Astrocyte (in vitro differentiated cells and primary cell): ENCODE measurements at places on chromosomes 3 and 15. TPM values are rescaled to one million over a fixed set of nuclear protein-coding genes. Genes with fewer than 3 reads are reported as not detected.
A peak's percentile ranks its signal among the peaks of the same experiment; 100 is the strongest.

SLC2A2 gene
- not detected in 2 replicates for total RNA-seq

INSYN1 gene
- 5.2 and 9.1 TPM in 2 replicates for total RNA-seq

PRTG gene
- total RNA-seq, result 13.6 and 39.4 TPM in 2 replicates

AMIGO3 gene
- total RNA-seq, result 0.16 TPM in 1 of 2 replicates, not detected in the other

TCF12 gene
- 106 and 112 TPM in 2 replicates for total RNA-seq

NGLY1 gene
- total RNA-seq, result 23.9 and 28.0 TPM in 2 replicates

DLEC1 gene
- 0.19 and 0.54 TPM in 2 replicates for total RNA-seq

SPTSSB gene
- total RNA-seq, result 0.50 TPM in 1 of 2 replicates, not detected in the other

AMT gene
- total RNA-seq, result 4.0 and 5.2 TPM in 2 replicates

ALDH1A2 gene
- 0.98 and 1.7 TPM in 2 replicates for total RNA-seq

ACTRT3 gene
- 3.3 and 3.7 TPM in 2 replicates for total RNA-seq

CACNA1D gene
- total RNA-seq, result 0.41 and 0.55 TPM in 2 replicates

BOC gene
- total RNA-seq, result 20.2 TPM in 2 replicates

CLEC3B gene
- total RNA-seq, result 0.32 TPM in 1 of 2 replicates, not detected in the other

EPB42 gene
- total RNA-seq, result not detected in 2 replicates

ROPN1 gene
- total RNA-seq, result not detected in 2 replicates

SLC22A14 gene
- 0.45 and 0.84 TPM in 2 replicates for total RNA-seq

DNA sequence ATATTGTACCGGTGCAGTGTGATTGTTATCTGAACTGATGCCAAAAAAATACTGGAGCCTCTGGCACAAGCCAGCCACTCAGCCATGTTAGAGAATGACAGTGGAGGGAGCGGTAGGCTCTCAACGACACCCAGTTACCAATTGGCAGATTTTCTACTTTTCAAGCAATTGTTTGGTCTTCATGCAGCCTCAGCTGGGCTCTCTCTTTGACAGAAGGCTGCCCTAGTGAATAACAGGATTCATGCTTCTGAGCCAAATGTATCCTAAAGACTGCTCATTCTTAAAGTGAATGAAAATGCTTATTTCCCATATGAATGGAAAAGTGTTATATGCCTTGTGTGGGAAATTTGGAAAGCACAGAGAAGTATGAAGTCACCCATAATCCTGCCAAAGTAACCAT is 261.2 kb upstream of the TRIM42 start:
- no peak for DNase-seq

DNA sequence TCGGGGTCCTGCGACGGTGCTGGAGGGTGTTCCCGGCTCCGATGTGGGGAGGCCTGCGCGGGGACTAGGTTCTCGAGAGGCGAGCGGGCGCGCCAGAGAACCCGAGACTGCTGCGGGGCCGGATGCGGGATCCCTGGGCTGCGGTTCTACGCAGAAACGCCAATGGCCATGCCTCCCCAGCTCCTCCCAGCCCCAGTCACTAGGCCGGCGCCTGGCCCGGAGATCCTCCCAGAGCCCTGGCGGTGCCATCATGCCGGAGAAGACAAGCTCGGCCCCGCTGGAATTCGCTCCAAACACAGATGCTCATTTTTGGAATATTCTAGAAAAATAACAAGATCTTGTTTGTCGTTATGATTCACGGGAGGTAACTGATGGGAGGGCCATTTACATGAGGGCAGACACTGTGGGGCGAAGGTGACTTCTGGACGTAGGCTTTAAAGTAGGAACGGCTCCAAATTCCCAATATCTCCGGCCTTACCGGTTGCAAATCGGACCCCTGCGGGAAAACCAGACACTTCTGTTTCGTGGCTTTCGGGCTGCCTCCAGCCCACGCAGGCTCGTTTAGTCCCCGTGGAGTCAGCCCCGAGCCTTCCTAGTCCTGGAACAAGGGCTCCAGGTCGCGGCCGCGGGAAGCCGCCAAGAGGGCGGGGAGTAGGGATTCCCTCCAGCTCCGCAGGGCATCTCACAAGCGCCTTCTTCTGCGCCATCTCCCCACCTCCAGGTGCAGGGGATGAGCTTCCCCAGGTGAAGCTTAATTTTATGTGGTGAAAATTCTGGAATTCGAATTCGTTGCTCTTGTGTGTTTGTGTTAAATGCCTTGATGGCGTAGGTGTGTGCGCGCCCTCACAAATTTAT is 74.8 kb upstream of the POLG start:
- no peak for DNase-seq

DNA sequence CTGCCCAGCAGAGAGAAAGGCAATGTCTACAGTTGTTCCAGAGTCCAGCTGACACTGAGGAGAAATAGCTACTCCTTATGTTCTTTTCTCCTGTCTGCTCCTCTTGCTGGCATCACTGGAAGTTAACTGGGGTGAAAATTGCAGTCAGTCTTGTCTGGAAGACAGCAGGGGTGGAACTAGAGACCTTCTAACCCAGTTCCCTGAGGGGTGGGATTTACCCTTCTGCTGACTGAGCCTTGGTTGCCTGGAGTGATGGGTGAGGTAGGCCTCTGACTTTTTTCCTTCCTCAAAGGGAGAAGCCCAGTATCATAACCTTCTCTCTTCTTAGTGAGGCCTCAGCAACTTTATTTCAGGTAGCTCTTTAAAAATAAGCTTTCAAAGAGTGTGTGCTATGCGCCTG is 16.2 kb downstream of the ZNF609 start:
- DNase-seq, result no peak

DNA sequence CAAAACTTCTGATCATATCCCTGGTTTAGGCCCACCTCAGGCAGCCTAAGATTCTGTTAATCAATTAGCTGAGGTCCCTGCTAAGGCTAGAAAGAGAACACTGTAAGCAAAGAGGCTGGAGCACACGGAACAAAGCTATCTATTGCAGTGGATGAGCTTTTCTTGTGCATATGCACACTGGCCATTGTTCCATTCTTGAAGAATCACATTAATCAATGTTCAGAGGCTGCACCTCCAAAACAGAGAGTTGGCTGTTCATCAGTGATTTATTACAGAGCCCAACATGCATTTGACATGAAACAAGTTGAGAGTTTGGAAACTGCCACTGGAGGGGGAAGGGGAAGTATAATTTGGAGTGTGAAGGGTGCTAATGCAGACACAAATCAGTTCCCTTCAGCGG is 873.0 kb downstream of the ROBO1 start:
- no peak for DNase-seq

DNA sequence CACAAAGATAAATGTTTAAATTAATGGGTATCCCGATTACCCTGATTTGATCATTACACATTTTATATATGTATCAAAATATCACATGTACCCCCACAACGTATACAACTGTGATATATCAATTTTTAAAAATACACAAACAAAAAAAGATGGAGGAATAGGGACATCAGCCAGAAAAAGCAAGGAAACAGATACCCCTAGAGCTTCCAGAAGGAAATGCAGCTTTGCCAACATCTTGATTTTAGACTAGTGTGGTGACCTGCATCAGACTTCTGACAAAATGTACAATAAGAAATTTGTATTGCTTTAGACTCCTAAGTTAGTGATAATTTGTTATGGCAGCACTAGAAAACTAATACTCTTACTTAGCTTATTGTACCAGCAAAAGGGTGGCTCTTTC is 483.8 kb downstream of the TUSC7 start:
- DNase-seq, result no peak

GRCh38 chr3:178558637-178559036 is 22.4 kb downstream of the KCNMB2 start:
- DNase-seq, result no peak

GRCh38 chr3:70985572-70985971 is 598.0 kb downstream of the FOXP1 start:
- no peak for DNase-seq

GRCh38 chr15:90205886-90206285 is 4.8 kb downstream of the SEMA4B start:
- DNase-seq, result no peak

DNA sequence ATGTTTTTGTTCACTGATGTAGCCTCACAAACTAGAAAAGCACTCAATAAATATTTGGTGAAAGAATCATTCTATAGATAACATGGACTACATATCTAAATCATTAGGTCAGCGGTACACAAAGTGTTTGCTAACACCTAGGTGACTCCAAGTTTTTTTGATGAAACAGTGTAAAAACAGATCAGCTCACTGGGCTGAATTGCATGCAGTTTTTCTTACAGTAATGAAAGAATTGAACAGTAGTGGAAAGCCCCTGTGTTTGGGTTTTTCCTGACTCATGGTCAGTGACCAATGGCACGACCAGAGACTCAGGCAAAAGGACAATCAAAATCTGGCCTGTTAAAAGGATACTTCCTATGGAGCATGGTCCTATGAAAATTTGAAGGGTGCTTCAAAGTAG is 384.3 kb upstream of the EPHA6 start:
- no peak for DNase-seq

GRCh38 chr3:155766206-155766605 is 21.3 kb upstream of the PLCH1 start:
- peak; percentile 27 for DNase-seq

GRCh38 chr15:73992594-73992898 is 451 bp upstream of the STOML1 start:
- DNase-seq, result no peak

- no peak for DNase-seq
These were observed 26.2 kb upstream of the FHIT start for GRCh38 chr3:61277411-61277810.

DNA sequence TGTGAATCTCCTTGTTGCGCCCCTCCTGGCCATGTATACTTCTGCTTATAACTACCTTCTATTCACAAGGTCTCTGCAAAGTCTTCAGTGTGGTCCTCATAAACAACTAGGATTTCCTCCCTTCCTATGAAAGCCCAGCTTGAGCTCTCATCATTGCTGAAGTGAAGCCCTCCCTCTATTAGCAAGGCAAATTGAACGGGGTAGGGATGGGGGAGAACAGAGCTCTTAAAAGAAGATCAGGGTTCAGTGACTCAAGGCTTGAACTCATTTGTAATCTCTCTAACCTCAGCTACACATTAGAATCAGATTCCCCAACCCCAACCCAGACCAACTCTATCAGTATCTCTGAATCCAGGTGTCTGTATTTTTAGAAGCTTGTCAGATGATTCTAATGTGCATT is 88.3 kb upstream of the ST8SIA2 start:
- DNase-seq, result no peak

DNA sequence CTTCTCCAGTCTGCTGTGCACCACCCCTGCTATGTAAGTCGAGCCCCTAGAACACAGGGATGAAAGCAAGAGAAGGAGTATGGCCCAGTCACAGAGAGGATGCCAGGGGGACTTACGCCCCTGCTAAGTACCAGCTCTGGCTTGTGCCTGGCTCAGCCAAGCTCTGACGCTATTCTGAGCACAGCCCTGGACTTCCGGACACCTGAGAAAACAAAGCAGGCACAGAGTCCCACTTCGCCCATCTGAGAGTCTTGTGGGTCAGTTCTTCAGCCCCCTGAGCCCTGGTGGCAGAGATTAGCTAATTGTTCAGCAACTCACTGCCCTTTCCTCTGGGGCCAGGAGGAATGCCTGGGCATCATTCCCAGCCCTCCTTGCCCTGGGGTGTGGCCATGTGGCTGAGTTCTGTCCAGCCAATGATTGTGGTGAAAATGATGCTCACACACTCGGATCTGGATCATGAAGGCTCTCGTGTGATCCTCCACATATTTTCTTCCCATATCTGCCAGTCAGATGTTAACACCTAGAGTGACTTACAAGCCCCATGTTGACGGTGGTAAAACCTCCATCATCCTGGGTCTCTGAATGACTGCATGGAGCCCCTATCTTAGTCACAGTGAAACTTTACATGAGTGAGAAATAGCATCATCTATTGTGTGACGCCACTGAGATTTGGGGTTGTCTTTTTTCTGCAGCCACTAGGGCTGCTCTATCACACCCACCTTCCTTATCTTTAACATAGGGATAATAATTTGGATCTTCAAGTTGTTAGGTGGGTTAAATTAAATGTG is 105.7 kb downstream of the TPRA1 start:
- DNase-seq, result peak; percentile 8

GRCh38 chr3:10140996-10141546 is 507 bp upstream of the VHL start:
- DNase-seq, result no peak

DNA sequence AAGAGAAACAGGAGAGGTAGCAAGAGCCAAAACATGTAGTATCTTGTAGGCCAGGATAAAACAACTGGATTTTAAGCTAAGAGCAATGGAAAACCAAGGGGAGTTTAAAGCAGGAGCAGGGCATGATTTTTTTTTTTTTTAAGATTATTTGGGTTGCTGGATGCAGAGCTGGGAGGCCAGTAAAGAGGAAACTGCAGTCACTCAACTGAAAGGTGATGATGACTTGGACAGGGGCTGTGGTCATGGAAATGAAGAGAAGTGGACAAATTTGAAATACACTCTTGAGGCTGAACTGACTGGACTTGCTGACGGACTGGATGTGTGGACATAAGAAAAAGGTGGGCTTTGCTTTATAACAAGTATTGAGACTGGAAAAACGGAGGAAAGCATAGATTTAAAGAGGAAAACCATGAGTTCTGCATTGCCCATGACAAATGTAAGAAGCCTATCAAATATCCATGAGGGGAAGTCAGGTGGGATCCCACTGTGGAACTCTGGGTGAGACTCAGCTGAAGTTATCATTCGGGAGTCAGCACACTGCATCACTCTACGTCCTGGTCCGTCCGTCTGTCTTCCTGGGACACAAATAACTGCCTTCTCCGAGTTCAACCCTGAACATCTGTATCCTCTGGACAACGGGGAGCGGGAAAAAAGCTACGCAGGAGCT is 688 bp downstream of the XPC start:
- peak; percentile 13 for DNase-seq

- no peak for DNase-seq
These were observed 400.7 kb downstream of the FGF12 start for GRCh38 chr3:192326656-192327055.

- no peak for DNase-seq
These were observed 43.1 kb downstream of the FSTL1 start for GRCh38 chr3:120407508-120408287.

GRCh38 chr3:140636406-140637138 is 41.3 kb upstream of the TRIM42 start:
- no peak for DNase-seq

- DNase-seq, result no peak
These were observed 11.4 kb downstream of the FAM107A start for GRCh38 chr3:58565621-58566397.

- peak; percentile 81 for DNase-seq
These were observed 18.9 kb upstream of the COPG1 start for GRCh38 chr3:129230311-129231019.

- DNase-seq, result peak; percentile 63
These were observed 130.4 kb downstream of the SUCLG2 start for GRCh38 chr3:67524046-67524445.
